ENCODE measurements at places on chromosomes 11 and 22.

GRCh38 chr11:97548280-97548679 is 1158.5 kb downstream of the JRKL start:
- DNase-seq: no peak

DNA sequence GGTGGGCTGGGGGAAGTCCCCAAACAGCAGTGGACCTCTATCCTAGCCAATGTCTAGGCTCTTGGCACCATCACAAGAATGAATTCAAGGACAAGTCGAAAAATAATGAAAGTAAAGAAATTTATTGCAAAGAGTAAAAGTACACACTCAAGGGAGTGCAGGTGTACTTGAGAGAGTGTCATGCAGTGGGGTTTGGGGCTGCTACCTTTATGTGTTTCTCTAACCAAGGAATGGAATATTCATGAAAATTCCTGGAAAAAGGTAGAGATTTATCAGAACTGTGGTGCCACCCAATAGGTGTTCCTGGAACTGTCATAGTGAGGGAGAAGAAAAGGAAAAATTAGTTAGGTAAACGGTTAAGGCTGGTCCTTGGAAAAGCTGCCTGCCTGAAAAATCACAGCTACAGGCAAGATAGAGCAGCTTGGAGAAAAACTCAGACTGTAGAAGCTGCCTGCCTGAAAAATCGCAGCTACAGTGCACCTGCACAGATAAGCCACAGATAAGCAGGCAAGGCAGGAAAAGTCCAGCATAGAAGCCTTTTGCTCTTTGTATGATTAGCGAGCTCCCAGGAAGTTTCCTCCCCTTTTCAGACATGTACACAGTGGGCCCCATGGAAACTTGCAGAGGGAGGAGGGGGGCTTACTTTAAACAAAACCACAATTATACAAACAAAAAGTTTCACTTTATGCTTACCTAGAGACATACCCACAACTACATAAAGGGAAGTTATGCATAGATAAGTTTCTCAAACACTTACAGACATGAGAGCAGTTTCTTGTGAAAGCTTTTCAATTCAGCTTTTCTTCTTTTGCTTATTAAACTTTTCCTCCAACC is 71.4 kb upstream of the B3GNT6 start:
- DNase-seq: no peak

GRCh38 chr11:115193914-115194801 is 310.1 kb downstream of the CADM1 start:
- DNase-seq: peak; percentile 17

GRCh38 chr11:61328351-61328750 is 4.6 kb downstream of the DDB1 start:
- DNase-seq: no peak

DNA sequence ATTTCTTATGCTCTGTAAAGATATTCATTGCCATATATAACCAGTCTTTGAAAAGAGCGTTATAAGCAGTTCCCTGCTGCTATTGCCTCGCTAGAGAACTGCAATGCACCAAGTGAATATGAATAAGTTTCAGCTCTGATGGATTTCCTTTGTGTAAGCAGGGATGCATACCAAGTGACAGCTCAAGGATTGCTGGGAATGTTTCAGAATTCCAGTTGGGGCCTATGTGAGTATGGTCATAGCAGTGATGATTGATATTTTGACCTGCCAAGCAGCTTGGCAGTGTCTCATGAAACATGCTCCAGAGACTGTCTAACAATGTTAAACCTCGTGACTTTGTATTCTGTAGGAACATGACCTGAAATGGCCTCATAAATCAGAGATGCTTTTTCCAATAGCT is 312.6 kb downstream of the C11orf87 start:
- DNase-seq: no peak

GRCh38 chr22:39081598-39081997 is 4.5 kb downstream of the APOBEC3G start:
- no peak for DNase-seq

DNA sequence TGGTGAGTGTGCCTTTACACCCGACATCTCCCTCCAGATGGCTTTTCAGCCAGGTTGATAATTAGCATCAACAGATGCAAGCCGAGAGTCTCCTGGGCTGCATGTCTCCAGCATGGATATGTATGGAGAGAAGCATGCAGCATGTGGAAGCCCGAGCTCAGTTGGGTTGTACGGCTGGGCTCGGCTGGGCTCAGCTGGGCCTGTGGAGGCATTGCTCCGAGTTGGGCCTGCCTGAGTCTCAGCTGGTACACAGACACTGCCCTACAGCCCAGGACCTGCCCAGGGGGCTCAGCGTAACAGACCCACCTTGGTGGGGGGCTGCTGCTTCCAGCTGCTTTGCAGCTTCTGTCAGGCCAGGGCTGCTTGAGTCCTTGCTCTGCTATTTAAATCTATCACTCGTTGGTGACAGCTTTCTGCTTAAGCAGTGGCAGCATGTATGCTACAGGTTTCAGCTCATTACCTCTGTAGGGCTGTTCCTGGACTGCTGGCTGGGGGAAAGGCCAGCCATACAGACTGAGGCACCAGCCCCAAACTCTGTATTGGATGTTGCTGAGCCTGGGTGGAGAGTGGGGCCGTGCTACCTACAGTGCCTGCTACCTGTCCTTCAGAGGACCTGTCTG is 115.5 kb downstream of the TEAD1 start:
- DNase-seq: no peak

All from NCI-H187 (cell line).